ENCODE measurements at places on chromosomes 7 and 10.
A peak's percentile ranks its signal among the peaks of the same experiment; 100 is the strongest.

- DNase-seq, result no peak
Measured at GRCh38 chr7:32212321-32212720, 142.1 kb upstream of the PDE1C start.

GRCh38 chr10:88693392-88694020, 12.5 kb upstream of the LIPK start:
- no peak for DNase-seq

DNA sequence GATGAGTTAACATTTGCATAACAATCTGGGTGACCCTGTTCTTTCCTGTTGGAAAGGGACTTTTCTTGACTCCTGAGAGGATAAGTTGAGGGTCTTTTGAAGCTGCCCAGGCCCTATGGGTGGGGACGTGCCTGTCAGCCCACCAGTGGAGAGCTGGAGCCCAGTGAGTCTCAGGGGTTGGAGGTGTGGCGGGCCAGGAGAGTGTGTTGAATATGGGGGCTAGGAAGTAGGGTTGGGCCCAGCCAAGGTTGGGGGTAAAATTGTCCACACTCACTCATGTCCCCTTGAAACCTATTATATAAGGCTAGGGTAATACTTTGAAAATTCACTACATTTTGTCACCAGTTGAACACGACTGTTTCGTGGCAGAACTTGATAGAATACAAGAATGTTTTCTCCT, 17.9 kb upstream of the KAT6B start:
- no peak for DNase-seq

DNA sequence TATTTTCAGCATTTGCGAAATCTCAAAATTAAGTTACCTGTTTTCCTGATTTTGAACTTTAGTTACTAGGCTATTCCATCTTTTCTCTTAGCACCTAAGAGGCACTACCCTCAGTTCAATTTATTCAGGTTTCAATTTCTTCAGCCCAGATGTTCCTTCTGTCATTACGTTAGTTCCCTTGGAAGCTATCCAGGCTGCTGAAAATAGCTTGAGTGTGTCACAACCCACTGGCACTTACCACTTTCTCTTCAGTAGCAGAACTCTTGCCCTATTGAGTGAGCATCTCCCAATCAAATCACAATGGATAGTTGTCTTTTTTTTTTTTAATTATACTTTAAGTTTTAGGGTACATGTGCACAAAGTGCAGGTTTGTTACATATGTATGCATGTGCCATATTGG, 332.7 kb upstream of the LRGUK start:
- no peak for DNase-seq

DNA sequence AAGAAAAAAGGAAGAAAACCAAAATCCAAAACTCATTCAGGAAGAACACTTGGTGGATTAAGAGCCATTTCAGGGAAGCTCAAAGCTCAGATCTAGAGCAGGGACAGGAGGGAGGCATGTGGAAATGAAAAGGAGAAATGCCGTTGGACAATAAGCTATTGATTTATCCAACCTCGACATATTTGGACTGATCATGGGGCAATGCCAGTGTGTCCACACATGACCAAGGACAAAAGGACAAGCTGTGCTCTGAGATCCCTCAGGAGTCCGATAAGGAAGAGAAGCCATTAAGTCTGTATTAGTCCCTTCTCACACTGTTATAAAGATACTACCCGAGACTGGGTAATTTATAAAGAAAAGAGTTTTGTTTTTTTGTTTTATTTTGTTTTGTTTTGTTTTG, 684.0 kb upstream of the CELF2 start:
- no peak for DNase-seq

GRCh38 chr7:95586951-95587301, 9.4 kb downstream of the PDK4 start:
- no peak for DNase-seq

- DNase-seq, result no peak
Measured at GRCh38 chr7:83799333-83799732, 150.4 kb upstream of the SEMA3E start.

DNA sequence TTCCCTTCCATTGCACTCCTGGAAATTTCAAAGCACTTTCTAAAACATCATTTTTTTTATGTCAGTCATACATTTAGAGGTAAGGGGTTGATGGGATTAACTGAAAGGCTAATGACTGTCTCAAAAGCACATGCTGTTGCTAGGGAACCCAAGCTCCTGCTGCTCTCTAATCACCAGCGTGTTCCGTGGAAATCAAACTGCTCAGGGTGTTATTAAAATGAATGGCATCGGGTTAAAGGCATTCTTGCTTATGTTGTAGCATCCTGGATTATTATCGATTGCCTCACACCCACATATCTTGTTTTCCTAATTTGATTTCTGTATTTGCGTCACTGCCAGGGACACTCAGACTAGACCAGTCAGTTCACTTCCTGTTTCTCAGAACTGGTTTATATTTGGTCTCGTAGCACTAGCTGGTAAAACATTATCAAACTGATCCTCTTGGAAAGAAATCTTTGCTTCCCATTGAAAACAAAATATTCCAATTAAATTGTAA, 216.5 kb upstream of the MKLN1 start:
- peak; percentile 71 for DNase-seq

GRCh38 chr10:114615600-114616007, 42.5 kb downstream of the ABLIM1 start:
- DNase-seq, result peak; percentile 83

DNA sequence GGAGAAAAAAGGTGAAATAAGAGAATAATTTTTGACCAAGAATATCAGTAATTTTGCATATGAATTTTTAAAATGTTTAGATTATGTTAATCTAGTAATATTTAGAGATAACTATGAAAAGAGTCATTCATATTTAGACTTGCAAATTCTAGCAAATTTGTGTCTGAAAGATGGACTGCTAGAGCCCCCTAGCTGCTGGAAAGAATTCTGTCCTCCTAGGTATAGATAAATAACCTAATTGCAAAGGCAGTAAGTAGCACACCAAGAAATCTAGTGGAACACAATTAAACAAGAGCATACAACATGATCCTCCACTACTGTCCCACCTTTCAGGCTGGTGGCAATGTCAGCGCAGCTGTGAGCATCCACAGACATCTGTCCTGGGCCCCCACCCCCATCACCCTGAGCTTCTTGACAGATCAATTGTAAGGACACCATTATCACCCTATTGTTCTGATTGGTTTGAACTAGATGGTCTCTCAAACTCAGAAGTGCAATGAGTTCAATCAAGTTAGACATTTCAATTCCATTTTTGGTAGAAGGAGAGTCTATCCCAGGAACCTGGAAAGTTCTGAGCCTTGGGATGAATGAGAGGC, 15.0 kb upstream of the GFRA1 start:
- peak; percentile 12 for DNase-seq

- no peak for DNase-seq
Measured at GRCh38 chr7:6420680-6421079, 27.1 kb downstream of the DAGLB start.

DNA sequence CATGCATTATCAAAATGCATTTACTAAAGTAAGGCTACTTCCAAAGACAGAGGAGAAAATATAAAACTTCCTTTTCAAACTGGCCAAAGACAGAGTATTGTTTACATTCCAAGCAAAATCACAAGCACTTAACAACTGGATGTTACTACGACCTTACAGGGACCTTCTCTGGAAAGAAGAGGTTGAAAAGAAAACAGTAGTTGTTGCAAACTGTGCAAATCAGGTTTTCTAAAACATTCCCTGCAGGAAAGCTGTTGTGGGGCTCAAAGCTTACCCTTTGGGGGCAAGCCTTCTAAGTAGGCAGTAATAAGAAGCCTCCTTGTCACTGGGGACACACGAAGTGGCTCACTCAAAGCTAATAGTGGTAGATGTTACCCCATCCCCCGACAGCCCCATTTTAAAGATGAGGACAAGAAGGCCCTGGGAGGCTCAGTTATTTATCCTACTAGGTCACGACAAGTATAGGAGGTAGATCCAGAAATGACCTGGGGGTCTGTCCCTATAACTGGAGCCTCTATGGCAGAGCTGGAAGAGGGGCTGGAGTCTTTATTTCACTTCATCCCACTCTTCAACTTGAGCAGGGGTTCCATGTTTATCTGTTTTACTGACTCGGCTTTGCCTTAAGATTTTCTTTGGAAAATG, 46.6 kb downstream of the ATXN7L1 start:
- peak; percentile 21 for DNase-seq

GRCh38 chr10:124125305-124126116, 32.1 kb upstream of the CHST15 start:
- DNase-seq, result peak; percentile 23

DNA sequence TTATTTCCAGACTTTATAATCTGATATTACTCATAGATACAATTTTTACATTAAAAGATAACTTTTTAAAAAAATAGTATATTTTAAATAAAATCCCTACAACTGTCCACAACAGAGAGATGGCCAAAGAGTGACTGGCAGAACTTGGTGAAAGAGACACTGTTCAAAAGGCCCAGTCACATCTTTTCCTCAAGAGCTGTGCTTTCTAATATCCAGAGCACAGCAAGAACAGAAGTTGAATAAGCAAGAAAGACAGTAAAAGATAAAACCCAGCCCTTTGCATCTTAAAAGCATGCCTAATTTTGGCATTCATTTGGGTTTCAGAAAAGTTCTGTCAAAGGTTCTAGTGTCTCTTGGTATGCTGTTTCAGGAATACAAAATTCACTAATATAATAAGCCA, 6.9 kb downstream of the WASL start:
- no peak for DNase-seq

DNA sequence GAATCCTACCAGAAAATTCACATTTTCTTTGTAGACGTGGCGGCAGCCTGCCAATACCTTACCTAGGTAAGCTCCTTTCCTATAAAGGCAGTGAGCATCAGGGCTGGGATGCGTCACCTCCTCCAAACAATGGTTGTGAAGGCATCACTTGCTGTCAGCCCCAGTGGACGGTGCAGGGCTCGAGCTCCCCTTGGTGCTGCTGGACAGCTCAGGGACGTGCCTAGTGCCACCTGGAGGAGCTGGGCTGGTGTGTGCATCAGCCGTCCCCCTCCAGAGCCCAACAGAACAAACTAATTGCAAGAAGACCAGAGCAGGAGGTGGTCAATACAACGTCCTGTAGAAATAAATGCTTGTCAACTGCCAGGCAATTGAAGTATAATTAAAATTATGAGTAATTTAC, 517.5 kb upstream of the FOXK1 start:
- DNase-seq, result no peak

- no peak for DNase-seq
Measured at GRCh38 chr10:96238646-96239623, 32.4 kb downstream of the BLNK start.

- DNase-seq, result peak; percentile 54
Measured at GRCh38 chr7:98168181-98168903, 42.9 kb upstream of the BHLHA15 start.

DNA sequence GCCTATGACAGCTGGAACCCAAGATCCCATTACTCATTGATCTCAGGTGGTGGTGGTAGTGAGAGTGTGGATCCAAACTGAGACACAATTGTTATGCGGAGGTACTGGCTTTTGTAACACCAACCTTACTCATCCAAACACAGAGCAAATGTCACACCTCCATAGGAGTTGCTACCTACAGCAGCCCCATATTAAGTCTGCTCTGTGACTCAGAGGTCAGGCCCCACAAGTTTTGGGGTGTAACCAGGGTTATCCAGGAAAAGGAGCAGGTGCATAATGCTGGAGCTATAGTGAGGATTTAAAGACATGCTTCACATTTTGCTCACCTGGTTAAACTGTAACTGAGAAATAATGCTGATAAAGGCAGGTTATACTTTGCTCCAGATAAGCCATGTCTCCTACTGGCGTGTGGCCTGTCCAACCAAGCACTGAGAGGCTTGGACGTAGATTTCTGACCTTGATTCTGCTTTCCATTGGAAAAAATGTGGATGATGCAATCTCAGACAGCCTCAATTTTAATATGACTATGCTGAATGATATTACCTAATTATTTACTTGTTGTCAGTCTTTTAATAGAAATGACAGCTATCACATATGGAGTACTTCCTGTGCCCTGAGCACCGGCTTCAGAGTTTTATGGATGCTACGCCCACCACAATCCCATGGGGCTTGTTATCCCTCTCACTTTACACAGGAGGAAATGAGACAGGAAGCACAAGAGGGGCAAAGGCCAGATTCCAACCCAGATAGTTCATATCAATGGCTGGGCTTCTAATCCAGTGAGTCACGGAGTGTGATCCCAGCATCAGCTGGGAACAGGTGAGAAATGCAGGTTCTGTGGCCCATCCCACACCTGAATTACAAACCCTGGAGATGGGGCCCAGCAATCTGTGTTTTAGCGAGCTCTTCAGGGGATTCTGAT, 181.3 kb downstream of the CHN2 start:
- DNase-seq, result no peak

- no peak for DNase-seq
Measured at GRCh38 chr7:71504697-71505441, 372.9 kb downstream of the GALNT17 start.

GRCh38 chr7:129764247-129765084, 152.9 kb downstream of the NRF1 start:
- peak; percentile 9 for DNase-seq

DNA sequence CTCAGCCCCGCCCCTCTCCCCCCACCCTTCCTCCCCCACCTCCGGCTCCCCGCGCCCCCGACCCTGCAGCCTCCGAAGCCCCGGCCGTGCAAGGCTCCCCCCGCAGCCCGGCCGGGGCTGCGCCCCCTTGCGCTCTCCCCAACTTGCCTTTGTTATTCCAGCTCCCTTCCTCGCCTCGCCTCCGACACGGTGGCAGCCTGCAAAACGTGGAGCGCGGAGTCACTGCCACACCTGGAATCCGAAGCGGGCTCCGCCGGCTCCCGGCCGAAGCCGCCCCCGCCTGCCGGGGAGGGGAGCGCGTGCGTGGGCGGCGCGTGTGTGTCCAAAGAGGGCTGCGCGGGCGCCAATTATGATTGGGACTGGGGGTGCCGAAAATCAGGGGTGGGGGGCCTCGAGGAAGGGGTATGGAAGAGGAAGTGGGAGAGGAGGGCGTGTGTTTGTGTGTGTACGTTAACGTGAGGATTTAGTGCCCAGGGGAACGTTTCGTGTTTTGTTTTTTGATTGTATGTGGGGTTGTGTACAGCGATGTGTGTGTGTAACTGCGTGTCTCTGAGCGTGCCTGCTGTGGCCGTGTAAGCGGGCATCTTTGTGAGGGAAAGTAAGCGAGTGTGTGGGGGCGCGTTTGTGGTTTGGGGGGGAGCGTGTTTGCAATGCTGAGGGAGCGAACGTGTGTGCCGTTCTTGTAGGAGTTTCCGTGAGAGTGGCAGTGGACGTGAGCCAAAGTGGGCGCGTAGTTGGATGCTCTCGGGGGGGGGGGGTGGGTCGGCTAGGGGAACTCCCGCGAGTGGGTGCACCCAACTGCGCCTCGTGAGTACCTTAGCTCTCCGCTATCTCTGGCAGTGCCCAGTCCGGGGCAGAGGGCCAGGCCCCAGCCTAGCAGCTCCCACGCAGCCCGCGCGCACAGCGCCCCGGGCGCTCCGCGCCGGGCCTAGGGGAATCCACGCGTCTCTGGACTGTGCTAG, 1.2 kb upstream of the ZMIZ1 start:
- peak; percentile 85 for DNase-seq

DNA sequence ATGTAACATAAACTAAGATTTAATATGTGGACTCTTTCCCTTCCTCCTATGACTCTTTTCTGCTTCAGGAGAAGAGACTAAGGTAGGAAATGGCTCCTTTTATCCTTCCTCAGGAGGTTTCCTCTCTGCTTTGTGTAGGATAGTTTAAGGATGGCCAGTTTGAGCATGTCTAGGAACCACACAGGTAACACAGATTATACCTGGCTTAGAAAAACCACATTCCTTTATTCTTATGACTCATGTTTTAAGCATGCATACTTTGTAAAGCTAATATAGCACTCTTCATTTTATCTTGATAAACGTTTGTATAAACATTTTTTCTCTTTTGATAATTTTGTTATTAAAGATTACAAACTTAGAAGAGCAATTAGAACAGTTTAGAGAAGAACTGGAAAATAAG, 57.8 kb downstream of the CYP51A1 start:
- no peak for DNase-seq

Measured in Caki2 (cell line).